ENCODE measurements at places on chromosomes 4 and X.

DNA sequence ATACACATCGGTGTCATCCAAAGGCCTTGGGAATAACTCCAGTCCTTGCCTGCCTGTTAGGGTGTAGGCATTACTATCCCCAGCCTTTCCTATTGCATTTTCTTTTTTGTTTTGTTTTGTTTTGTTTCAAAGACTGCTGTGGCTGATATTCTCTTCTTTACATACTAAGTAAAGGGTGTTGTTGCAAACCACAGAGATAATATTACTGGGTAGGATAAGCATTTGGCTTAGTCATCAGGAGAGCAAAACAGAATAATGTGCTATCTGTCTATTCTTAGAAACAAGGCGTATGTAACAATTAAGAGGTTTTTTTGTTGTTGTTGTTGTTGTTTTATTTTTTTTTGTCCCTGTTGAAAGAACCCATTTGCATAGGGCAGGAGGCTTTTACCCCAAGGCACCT, 41.8 kb downstream of the UGT2B28 start:
- no peak for DNase-seq

DNA sequence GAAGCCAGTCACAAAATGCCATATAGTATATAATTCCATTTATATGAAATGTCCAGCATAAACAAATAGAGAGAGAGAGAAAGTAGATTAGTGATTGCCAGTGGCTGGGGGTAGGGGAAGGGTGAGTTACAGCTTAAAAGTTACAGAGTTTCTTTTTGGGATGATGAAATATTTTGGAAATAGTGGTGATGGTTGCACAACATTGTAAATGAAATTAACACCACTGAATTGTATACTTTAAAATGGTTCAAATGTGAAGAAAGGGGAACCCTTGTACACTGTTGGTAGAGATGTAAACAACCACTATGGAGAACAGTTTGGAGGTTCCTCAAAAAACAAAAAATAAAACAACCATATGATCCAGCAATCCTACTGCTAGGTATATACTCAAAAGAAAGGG, 131.2 kb upstream of the GPC4 start:
- DNase-seq: no peak

GRCh38 chr4:8939840-8940742, 68.5 kb upstream of the HMX1 start:
- DNase-seq: no peak

DNA sequence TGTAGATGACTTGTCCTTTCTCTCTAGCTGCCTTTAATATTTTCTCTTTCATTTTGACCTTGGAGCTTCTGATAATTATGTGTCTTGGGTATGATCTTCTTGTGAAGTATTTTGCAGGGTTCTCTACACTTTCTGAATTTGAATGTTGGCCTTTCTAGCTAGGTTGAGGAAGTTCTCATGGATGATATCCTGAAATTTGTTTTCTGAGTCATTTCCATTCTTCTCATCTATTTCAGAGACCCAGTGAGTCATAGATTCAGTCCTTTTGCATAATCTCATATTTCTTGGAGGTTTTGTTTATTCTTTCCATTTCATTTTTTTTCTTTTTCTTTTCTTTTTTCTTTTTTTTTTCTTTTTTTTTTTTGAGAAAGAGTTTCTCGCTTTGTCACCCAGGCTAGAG, 585.7 kb upstream of the PABPC4L start:
- DNase-seq: no peak

DNA sequence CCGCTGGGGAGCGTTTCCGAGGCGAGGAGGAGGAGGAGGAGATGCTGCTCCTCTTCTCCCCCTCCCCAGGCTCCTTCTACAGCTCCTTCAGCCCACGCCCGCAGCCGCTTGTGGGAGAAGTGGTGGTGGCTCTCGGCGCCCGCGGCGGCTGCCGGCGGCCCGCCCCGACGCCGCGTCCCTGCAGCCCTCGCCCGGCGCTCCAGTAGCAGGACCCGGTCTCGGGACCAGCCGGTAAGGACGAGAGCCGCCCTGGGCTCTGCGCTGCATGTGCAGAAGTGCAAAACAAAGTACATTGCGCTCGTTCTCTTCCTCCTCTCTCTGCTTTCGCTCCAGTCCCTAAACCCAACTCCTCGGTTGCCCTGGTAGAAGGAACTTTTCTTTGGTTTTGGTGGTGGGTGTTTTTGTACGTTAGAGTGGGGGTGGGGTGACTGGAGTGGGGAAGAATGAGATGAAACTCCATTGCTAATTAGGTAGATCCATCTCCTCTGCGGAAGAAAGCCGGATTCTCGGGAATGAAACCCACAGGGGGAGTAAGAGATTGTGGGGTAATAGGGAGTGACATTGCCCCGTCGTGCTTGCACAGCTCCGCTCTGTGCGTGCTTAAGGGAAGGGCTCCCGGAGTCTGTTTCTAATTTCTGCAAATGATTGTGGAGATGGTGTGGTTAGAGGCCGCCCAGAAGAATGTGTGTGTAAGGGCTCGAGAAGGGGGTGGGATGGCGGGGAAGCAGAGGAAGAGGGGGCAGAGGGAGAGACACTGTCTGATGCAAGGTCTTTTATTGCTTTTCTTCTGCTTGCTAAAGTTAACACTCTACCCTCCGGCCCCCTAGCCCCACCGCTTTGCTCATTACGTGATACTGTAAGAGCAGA, 677 bp downstream of the PTPN13 start:
- peak; percentile 33 for DNase-seq

DNA sequence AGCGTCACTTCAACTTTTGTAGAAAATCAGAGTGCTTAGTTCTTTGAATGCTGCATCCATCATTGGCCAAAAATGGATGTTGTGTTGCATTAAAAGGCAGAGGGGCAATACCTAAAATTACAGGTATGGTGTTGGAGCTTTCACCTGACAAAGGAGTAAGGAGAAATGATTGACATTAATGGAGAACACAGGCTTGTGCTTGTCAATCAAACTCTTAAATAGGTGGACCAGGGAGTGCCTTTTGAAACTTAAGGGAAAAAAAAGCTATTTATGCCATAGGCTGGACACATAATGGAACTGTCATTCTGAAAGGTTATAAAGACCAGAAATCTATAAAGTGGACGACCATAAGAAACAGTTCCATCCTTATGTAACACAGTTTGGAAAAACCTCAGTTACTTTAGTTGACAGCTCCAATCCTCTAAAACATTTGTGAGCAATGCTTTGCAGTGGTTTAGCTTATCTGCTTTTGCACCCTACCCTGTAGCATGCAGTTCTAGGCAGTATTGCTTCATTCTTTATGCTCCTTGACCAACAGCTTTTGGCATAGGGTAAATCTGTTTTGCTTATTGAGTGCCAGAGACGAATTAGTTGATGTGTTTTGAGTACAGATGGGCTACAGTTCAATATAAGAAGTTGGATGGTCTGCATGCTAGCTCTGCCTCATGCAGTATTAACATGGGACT, 2.4 kb downstream of the HADH start:
- DNase-seq: no peak

DNA sequence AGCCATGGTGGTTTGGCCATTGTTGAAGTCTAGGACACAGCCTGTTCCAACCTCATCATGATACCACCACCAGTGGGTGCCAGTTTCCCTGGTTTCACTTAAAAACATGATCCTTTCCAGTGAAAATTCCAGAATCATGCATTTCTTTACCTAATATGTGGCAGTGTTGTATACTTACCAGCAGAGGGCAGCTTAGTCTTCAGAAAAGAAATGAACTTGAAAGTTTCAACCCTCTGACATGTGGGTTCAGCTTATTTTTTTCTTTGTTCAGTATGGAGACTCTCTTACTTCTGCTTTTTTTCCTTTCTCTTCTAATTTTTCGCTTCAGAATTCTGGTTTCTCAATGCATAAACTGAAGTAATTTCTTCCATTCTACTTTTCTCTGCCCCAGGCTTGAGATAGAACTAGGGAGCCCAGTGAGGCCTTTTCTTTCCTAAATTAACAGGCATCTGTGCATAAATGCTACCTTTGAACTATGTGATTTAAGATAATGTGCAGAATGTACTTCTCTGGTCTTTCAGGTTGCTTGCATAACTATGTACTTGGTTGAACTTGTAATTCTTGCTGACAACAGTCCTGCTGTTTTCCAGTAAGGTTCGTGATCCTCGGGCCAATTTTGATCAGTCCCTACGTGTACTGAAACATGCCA, 10.7 kb downstream of the LIAS start:
- no peak for DNase-seq

- no peak for DNase-seq
Measured at GRCh38 chr4:98919996-98920395, 8.9 kb downstream of the EIF4E start.

GRCh38 chrX:4550018-4550417, 836.6 kb upstream of the PRKX start:
- DNase-seq: no peak

- DNase-seq: no peak
Measured at GRCh38 chrX:96703816-96704215, 19.2 kb downstream of the DIAPH2 start.

DNA sequence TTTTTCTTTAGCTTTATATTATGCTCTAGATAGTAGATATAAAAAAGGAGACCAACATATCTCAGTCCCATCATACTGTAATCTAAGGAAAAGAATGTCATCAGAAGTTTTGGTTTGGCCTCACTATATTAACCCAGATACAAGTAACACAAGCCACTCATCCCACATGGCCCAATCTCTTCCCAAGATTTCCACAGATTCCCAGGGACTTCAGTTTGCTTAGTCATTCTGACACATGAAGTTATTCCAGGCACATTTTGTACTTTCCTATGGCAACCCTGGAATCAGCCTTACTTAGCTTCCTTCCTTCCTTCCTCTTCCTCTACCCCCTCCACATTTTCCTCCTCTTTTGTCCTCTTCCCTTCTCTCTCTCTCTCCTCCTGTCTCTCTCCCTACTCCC, 21.7 kb upstream of the DCLK2 start:
- DNase-seq: no peak

- DNase-seq: no peak
Measured at GRCh38 chr4:173130687-173131086, 37.9 kb upstream of the GALNT7 start.

GRCh38 chrX:109190542-109190941, 291.3 kb downstream of the GUCY2F start:
- no peak for DNase-seq

DNA sequence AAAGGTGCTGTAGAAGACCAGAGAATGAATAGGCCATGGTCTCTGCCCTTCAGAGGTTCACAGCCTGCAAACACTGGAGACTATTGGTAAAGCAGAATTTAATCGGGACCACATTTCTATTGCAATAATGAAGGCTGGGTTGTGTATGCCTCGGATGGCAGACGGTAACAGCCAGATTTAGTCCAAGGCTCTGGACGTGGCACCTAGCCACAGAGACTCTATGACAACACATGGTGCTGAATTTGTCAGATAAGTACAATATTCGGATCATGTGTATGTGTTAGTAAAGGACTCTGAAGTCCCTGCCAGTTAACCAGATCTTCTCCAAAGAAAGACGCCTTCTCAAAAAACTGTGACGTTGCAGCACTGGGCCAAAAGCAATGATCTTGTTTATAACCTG, 129.0 kb downstream of the DCTD start:
- DNase-seq: no peak

- no peak for DNase-seq
Measured at GRCh38 chrX:130347321-130347720, 7.6 kb downstream of the SLC25A14 start.

DNA sequence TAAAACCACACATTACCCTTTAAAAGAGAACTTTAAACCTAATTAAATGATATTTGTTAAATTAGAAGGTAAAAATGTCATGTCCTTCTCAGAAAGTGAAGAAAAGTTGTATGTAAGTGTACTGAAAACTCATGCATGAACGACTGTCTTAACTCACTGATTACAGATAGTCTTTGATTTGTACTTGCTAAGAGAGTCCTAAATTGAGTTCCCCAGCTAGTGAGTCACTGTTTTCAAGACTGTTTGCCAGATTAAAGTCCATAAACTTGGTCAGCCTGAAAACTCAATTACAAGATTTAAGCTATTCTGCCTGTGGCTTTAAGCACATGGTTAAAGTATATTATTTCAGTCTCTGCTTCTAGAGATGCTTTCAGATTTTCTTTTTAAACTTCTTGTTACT, 124.9 kb upstream of the ZCCHC13 start:
- no peak for DNase-seq

- no peak for DNase-seq
Measured at GRCh38 chr4:19285146-19285545, 966.6 kb upstream of the SLIT2 start.

GRCh38 chr4:174053895-174054294, 229.6 kb downstream of the FBXO8 start:
- DNase-seq: no peak

DNA sequence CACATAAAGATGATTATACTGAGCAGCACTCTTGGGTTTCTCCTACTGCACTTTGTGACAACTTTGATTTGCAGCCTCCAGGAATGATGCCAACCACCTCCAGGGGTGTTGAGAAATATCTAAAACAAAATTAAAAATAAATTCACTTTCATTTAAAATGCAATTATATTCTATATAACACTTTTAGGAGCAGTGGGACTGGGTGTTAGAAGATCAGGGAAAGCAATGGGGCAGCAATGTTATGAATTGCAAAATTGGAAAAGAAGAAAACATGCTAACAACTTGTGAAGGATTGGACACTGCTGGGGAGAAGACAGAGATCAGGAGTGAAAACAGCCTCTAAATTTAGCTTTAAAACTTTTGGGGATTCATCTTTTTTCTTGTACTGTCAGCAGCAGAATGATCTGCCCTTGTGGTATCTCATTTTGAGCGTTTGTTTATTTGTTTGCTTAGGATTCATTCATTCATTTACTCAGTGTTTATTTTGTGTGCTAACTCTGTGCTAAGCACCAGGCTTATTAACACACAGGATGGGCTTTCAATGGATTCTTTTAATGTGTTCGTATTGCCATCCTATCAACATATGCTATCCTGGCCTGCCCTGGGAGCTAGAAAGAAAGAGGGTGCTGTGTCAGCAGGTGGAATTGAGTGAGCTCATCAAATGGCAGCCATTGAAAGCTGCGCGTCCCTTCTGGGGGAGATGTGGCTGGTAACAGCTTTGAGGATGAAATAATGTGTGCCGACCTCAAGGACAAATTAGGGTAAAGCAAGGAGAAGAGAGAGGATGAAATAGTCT, 96.5 kb downstream of the FRMPD4 start:
- DNase-seq: no peak

DNA sequence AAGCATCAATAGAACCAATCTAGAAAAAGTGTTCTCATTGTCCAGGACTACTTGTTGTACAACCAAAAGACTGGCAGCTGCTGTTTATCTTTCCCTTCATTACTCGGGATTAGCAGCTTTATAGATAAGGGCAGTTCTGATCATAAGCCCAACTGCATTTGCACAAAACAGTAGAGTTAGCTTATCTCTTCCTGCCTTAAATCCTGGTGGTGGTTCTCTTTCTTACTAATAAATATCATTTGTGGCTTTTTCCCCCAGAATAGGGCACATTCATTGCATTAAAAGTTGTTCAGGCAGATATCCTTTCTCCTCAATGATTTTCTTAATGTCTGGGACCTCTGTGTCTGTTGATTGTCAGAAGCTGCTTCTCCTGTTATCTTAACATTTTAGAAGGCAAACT, 20.2 kb upstream of the RRAGB start:
- no peak for DNase-seq
